ENCODE measurements at places on chromosomes 7 and 10. TPM values are rescaled to one million over a fixed set of nuclear protein-coding genes. Genes with fewer than 3 reads are reported as not detected.

DNA sequence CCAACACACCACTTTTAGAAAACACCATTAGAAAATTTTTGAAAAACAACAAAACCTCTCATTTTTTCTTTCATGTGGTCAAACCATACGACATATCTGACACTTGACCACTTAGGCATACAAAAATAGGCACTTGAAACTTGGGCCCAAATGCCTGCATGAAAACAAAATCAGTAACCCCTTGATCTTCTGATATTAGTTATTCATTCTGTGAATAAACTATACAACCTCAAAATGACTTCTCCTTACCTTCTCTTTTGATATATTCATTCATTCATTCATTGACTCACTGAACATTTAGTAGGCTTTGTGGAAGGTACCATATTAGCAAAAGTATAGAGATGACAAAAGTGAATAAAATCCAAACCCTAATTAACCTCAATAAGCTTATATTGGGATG is 26.4 kb downstream of the ITGB1 start:
- ATAC-seq = no peak

GRCh38 chr7:725223-726005 is 1.1 kb upstream of the DNAAF5 start:
- no peak for ATAC-seq

- ATAC-seq = no peak
Observed at GRCh38 chr7:3510101-3511020, 209.3 kb downstream of the SDK1 start.

DNA sequence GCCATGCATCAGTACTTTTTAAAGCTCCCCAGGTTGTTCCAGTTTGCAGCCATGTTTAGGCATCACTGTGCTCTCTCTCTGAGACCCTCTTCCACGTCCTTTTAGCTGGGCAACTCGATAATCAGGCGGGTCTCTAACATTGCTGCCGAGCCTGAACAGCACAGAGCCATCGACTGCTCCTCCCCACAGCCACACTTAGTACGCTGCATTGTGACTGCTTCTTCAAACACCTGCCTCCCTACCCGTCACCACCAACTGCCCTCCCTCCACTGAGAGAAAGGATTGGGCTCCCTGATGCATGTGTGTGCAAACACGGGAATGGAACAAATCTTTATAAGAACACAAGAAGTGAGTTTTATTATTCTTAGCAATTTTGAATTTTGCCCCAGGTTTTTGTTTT is 11.4 kb upstream of the TACR2 start:
- ATAC-seq = no peak

DNA sequence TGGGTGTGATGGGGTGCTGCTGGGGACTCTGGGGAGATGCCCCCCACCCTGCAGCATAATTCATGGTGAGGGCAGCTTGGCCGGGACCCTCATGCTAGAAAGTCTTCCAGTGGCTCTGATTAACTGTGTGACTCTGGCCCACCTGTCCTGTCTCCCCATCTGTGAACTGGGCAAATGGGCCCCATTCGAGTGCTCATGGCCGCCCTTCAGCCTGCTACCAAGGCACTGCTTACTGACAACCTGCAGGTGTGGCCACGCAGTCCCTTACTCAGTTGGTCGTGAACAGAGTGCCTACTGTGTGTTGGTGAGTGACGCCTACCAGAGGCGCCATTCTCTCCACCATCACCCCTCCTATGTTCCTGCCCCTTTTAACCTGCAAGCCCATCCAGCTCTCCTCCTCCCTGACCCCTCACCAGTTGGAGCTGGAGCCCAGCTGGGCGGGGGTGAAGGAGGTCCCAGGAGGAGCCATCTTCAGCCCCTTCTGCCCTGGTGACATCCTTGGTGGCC is 109.4 kb downstream of the ZMIZ1 start:
- ATAC-seq = no peak

DNA sequence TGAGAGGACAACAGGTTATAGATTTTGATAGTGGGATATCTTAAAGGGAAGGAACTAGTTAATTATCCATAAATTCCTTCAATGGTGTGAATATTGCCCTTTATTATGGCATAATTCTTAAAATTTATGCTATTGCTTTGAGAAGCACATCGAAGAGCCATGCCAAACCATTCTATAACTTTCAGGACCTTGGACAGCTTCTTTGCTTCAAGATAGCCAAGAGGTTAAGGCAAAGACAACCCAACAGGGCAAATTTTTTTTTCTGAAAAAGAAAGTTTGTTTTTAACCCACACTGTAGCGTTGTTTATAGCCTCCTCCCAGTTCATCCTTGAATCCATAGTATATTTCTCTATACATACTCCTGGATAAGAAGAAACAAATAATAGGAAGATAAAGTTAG is 103.2 kb downstream of the NRG3 start:
- no peak for ATAC-seq

- no peak for ATAC-seq
Observed at GRCh38 chr7:151807846-151808245, 69.1 kb downstream of the PRKAG2 start.

GRCh38 chr10:7359954-7360353 is 50.9 kb downstream of the SFMBT2 start:
- no peak for ATAC-seq

- ATAC-seq = no peak
Observed at GRCh38 chr7:98943336-98943735, 65.0 kb downstream of the TRRAP start.

The CEP41 gene
- total RNA-seq = 14.4 TPM

DNA sequence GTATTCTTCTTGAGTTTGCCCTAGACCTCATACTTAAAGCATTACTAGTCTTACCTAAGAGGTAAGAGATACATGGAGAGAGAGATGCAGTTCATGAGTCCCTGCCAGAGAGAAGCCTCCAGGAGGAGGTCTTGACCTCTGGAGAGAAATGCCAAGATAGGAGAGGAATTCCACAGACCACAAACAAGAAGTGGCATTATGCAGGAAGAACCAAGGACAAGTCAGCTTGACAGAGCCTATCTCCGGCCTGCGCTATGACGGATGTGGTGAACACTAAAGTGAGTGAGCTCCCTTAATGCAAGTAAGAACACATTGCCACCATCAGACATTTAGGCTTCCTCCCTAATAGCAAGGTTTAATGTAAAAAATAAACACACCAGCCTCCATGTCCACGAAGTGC is 27.9 kb upstream of the COL1A2 start:
- ATAC-seq = no peak

DNA sequence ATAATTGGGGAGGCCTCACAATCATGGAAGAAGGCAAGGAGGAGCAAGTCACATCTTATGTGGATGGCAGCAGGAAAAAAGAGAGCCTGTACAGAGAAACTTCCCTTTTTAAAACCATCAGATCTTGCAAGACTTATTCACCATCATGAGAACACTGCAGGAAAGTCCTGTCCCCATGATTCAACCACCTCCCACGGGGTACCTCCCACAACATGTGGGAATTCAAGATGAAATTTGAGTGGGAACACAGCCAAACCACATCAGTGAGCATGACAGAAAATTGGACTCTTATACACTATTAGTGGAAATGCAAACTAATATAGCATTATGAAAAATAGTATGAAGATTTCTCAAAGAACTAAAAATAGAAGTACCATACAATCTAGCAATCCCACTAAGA is 271.2 kb downstream of the MAGI2 start:
- no peak for ATAC-seq

DNA sequence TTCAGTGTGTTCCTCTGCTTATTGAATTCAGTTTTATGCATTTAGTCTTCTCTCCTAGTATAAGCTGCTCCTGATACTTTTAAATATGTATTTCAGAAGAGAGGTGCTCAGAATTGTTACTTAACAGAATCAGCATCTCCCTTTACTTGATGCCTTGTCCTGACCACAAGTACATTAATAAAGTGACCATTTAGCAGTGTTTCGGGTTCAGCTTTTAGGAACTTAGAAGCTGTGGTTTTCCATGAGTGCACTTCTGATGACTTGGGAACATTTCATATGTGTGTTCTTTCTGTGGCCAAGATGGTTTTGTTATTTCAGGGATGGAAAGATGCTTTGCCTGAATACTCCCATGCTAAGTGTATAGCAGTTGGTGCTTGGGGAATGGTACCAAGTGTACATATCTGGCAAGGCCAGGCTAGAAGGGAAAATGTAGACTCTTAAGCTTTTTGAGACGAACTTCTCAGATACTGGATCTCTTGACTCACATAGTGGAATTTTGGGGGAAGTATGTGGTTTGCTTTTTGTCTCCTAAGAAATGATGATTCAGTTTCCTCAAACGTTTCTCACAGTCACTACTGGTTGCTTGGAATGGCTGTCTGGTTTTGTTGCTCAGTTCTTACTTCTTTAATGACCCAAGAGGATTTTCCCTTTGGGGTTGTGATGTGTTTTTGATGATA is 17.2 kb downstream of the SGPL1 start:
- no peak for ATAC-seq

- ATAC-seq = no peak
Observed at GRCh38 chr10:44988957-44989585, 10.5 kb upstream of the DEPP1 start.

DNA sequence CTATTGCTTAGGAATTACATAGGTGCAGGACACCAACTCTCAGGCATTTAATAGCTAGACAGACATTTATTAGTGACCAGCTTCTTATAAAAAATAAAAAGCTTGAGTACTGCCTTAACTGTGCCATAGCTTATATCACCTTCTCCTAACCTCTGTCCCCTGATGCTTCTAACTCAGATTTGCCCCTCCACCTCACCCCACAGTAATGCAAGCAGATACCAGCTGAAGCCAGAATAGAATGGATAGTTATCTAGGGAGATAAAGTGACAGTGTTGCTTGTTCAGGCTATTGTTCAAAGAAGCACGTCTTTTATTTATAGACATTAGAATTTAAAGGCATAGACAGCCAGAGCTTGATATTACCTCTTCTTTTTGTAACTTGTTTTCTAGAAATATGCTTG is 99.6 kb upstream of the GLCCI1 start:
- peak; percentile 76 for ATAC-seq

GRCh38 chr10:5692461-5693358 is 8.1 kb downstream of the TASOR2 start:
- ATAC-seq = peak; percentile 83

GRCh38 chr7:20218279-20218678 is 1.1 kb upstream of the MACC1 start:
- ATAC-seq = no peak

GRCh38 chr7:28958235-28958979 is at the start of gene TRIL:
TSS of gene TRIL (minus strand) at chr7:28958330. CDS start at chr7:28958046, 284 bp downstream.
- peak; percentile 36 for ATAC-seq

DNA sequence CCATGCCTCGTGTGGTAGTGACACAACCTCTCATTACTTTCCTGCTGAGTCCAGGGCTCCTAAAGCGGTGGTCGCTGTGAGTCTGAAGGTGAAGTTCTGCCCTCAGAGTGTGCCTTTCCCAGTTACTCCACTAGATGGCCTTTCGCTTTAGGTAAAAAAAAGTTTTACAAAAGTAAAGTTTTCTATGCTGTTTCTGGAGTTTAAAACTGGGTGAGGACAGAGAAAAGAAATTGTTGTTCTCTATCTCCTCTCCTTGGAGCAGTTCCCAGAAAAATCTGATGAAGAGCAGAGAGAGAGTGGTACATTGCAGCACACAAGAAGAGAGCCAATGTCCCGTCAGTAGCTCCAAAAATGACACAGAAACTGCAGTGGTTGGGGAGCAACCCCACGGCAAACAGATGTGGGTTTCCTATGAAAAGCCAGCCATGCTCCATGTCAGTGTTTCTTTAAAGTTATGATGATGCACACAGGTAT is 257.1 kb downstream of the GLI3 start:
- ATAC-seq = peak; percentile 54

The NCF1 gene
- total RNA-seq = 3.9 TPM

The RSPH10B2 gene
- total RNA-seq = 1.8 TPM

DNA sequence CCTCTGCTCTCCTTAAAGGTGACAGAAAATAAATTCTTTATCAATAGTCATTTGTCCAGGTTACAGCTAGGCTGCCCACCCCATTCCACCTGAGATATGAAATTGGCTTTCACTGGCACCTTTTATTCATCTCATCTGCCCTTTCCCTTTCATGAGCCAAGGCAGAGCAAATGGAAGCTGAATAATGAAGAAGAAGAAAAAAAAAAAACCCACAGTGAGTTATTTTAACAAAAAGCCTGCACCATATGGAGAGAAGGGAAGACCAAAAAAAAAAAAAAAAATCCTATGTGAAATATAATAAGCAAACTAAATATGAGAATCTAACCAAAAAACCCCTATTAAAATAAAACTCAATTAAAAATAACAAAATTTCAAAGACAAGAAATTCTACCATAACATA is 59.2 kb downstream of the CHCHD3 start:
- no peak for ATAC-seq

- ATAC-seq = no peak
Observed at GRCh38 chr10:101293007-101293723, 60.8 kb upstream of the BTRC start.
